Stimulated activated CD4-positive, alpha-beta T cell treated with anti-CD3 and anti-CD28 coated beads, Interleukin-15, amount 100 ng/mL, for 1 hour (primary cell): ENCODE measurements at places on chromosomes 11 and 22.

DNA sequence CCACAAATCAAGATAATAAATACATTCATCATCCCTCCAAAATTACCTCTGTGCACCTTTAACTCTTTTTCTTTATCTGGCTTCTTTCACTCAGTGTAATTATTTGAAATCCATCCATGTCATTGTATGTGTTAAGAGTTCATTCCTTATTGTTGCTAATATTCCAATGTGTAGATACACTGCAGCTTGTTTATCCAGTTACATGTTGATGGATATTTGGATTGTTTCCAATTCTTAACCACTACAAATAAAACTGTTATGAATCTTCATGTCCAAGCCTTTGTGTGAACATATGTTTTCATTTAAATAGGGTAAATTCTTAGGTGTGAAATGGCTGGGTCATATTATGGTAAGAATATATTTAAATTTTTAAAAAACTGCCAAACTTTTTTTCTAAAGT lies 323.3 kb upstream of the NCAM1 start:
- DNase-seq, result no peak

- DNase-seq, result no peak
Measured at GRCh38 chr22:39859903-39860588, 33.5 kb downstream of the ENTHD1 start.

DNA sequence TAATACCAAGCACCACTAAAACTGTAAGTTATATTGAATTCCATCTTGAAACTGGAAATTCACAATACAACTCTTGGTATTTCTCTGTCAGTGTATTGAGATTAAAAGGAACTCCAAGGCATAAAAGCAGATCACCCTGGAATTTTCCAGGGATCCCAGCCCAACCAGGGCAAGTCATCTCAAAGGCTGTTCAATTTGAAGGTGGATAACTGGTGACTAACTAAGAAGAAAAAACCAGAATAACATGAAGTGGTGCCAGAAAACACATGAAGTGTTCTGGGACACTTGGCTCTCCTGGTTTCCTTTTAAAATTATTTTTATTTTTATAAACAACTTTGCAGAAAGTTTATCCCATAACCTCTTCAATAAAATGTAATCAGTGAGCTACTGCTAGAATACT lies 7.8 kb upstream of the BMAL1 start:
- DNase-seq, result no peak

DNA sequence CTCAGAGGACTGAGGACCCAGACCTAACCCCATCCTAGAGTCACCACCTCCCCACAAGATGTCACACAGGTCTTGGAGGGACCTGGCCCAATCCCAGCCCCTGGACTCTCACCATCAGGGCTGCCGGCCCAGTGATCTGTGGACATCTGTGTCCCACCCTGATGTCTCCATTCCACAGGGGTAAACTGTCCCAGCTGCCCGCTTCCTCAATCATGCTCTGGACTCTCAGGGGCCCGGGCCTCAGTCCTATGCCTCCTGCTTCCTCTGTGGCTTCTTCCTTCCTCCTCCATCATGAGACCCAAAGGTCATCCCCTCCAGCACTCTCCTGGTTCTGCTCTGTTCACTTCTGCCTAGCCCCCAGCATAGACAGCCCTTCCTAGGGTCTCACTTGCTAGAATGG lies 32.2 kb downstream of the ARAP1 start:
- no peak for DNase-seq

DNA sequence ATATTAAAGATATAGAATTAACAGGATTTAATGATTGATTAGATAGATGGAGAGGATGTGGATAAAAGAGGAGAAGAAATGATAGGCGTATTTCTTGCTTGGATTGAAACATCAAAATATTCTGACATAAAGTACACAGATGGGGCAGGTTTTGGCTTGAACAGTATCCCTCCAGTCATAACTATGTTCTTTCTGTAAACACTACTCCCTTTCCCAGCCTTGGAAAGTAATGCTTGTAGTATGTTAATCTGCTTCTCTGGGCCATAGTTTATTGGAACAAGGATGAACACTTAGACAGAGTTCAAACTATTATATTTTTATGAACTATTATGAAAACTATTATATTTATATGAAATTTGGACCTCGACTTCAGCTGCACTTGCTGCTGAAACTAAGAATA lies 419.2 kb downstream of the AASDHPPT start:
- DNase-seq, result no peak

- DNase-seq, result no peak
Measured at GRCh38 chr11:92216789-92217188, 7.8 kb upstream of the FAT3 start.

DNA sequence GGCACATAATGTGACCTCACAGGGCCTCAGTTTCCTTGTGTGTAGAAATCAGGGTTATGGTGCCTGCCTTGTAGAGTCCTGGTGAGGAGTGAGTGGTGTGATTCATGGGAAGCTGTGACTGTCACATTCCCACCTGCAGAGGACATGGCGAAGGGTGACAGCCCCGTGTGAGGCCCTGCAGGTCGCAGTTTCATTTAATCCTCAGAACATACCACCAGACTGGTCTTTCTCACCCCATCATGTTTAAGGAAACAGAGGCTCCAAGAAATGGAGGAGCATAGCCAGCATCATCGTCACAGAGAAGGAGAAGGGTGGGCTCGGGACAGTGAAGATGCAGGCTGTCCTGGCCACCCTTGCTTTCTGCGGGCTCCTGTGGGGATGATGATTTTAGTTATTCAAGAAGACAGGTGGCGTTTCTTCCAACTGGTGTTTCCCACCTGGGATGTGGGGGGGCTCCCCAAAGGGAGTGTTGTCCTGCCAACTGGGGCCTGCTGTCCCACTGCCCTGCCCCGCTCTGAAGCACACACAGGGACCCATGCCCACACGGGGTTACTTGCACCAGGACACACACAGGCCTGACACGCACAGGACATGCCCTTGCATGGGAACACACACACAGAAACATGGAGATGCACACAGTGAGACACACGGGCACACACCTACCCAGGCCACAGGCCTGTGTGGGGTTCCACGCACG lies 100.2 kb downstream of the BCR start:
- DNase-seq, result no peak

DNA sequence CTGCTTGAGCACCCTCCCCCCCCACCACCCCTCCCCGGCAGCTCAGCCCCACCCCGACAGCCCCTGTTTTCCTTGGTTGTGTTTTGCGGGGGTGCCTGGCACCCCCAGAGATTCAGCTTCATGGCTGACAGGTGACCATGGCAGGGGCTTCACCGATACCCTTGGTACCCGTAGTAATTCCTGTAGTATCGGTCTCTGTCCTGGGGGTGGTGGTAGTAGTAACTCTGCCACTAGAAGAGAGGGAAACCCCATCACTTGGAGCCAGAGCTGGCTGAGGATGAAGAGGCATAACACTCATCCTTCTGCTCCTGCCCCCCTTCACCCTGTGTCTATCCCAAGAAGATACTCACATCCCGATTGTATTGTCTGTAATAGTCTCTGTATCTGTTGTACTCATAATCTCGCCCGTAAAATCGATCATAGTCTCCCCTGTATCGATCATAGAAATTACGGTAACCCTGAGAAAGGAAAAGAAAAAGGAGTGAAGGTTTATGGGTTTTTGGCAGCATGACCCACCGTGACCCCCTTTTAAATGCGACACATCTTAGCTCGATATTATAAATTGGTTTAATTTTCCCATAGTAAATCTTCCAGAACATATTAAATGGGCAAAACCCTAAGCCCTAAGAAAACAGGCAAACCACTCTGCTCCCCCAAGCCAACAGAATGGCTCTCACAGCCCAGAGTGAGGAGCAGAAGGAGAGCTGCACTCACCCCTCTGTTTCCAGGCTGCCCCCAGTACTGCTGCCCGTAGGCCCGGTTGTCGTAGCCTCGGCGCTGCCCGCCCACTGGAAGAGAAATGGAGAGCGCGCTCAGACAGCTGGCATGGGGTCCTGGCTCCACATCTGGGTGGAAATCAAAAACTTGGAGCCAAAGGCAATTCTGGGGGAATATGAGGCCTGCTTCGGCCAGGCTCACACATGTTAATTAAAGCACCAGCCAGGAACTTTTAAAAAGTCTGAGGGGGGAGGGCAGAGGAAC lies 8.0 kb downstream of the GNG3 start:
- DNase-seq, result no peak

DNA sequence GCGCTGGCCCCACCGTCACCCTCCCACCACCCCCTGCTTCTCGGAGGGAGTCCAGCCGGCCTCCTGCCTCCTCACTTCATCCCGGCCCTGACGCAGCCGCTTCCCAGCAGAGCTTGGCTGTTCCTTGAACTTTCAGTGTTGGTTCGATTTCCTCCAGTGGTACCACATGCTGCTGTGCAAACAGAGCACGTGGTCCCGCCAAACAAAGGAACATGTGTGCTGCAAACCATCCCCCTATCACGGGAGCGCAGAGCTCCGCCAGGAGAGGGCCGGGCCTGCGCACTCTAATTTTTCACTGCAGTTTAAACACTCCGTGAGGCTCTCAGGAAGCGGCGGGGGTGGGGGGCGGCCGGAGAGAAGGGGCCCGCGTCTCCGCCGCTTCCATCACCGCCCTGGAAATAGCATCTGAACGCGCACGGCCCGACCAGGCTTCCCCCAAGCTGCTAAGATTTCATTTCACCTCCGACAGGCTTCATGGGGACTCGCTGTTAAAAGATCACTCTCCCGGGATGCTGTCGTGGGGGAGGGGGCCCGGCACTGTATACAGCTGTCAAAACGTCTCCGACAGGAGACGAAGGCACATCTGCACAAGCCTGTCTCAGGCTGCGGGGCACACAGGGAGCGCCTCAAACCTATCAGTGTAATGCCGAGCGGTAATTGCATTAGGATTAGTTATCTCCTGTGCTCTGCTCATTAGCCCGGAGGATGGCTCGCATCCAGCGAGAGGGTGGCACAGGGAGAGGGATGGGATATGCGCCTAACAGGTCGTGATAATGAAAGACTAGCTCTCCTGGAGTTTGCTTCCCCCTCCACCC lies 269.9 kb upstream of the SORL1-AS1 start:
- DNase-seq, result no peak

GRCh38 chr22:43883719-43884415 lies 7.9 kb downstream of the PNPLA5 start:
- DNase-seq, result no peak

GRCh38 chr11:114179234-114179941 lies 116.8 kb upstream of the NNMT start:
- no peak for DNase-seq

DNA sequence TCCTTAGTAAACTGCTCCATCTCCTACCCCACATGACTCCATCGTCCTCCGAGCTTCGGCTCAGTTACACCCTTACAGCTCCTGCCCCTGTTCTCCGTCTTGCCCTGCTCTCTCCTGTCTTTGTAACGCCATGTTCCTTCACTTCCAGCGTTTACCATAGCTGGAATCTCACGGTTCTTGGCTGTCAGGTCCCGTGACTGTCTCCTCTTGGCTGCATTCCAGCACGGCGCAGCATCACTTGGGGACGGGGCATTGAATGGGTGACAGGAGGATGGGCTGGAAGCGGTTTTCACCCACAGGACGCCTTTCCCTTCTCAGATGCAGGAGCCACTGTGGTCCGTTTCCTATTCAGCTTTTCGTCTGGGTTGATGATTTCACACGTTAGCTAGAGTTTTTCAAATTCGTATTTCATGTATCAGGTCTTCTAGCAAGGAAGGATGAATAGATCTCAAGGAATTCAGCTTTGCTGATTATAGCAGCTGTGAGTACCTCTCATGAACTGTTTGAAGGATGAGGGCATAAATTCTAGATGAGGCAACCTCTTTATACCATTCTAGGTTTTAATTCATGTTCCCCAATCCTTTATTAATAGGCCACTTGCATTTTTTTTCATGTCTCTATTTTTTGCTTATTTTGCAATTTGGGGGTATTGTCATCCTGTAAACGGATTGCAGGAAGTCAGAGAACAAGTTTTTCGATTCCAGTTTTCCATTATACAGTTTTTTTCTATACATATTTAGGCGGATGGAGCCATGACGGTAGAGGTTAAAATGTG lies 29.1 kb downstream of the ZBED4 start:
- no peak for DNase-seq

GRCh38 chr11:129287920-129288319 lies 87.7 kb upstream of the BARX2 start:
- DNase-seq, result no peak

- DNase-seq, result no peak
Measured at GRCh38 chr22:27401321-27401720, 400.2 kb downstream of the MN1 start.

DNA sequence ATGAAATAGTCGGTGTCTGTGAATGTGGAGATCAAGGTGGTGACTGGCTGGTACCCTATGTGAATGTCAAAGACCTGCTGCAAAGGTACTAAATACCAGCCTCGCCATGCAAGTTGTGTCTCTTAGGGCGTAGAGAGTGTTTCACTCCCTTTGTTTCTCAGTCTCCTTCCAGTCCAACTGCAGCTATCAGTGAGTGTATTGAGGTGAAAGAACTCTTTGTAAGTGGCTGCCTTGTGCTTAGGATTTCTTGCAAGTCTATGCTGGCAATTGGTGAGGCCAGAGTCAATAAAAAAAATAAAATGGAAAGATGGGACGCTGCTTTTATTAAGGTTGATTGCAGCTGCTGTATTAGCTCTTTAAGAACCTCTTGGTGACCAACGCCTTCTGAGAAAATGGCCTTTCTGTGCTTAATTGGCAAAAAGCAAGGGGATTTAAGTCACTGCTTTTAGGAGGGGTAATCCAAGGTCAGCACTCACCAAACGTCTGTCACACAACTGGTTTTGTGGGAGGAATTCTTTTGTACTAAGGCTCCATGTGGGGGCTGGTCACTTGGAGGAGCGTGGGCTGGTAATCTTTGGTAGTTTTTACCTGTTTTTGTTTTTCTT lies 95.1 kb downstream of the PARVA start:
- DNase-seq, result no peak

- DNase-seq, result no peak
Measured at GRCh38 chr11:114091516-114092397, 32.2 kb downstream of the ZBTB16 start.

- DNase-seq, result no peak
Measured at GRCh38 chr11:119726585-119727522, 2.1 kb downstream of the NECTIN1 start.

DNA sequence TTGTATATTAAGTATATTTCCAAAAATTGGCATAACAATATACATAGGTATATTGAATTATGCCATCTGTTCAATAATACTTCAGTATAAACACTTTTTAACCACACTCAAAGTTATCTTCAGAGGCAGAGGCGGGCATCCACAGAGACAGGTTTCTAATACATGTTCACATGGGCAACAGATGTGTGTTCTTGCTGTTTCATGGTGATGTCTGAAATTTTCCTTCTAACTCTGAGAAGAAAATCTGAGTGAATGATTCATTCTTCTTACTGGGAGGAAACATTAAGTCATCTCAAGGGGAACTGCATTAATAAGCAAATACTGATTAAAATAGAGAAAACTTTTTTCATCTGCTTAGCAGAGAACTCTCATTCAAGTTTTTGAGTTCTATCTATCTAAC lies 1074.5 kb downstream of the LRRC4C start:
- no peak for DNase-seq
